ENCODE measurements at places on chromosomes 13 and 19.
A peak's percentile ranks its signal among the peaks of the same experiment; 100 is the strongest.

- DNase-seq: no peak
These were observed 161.5 kb downstream of the DLEU7 start for GRCh38 chr13:50682002-50682401.

GRCh38 chr19:18450021-18450930 lies 12.3 kb upstream of the ISYNA1 start:
- no peak for DNase-seq

GRCh38 chr13:41196620-41197019 lies 2.3 kb upstream of the KBTBD7 start:
- no peak for DNase-seq

DNA sequence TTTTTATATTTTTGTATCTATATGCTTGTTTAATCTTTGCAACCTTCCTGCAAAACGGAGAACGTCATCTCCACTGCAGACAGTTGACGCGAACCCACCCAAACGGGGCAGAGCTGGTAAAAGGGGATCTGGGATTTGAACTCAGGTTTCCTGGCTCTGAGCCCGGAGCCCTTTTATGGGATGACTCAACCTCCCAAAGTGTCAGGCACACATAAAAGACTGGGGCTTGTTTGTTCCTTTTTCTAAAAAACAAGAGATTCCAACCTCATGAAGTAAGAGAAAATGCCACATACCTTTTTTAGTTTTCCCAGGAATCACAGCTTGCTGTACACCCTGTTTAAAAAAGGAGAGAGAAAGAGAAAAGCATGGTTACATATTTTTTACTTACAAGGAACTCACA lies 78.9 kb downstream of the GADD45B start:
- DNase-seq: no peak

DNA sequence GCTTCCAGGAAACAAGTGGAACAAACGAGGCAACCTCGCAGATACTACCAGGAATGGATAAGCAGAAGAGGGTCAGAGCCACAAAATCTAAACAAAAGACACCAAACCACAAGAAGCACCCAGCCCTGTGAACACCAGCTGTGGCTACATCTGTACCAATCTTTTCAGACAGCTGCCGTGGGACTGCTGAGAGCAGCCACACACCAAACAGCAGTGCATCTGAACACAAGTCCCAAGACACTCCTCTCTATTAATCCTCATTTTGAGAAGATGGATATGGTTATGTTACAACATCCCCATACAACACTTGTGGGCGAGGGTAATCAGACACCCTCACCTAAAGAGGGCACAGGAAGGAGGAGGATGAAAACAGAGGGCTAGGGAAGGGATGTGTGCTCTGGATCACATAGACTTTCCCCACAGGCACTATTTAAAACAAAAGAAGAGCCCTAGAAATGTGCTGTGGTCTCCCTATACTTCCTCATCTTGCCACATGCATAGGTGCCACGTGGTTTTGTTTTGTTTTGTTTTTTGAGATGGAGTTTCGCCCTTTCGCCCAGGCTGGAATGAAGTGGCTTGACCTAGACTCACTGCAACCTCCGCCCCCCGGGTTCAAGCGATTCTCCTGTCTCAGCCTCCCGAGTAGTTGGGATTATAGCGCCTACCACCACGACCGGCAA lies 41.6 kb upstream of the ZNF14 start:
- DNase-seq: no peak

DNA sequence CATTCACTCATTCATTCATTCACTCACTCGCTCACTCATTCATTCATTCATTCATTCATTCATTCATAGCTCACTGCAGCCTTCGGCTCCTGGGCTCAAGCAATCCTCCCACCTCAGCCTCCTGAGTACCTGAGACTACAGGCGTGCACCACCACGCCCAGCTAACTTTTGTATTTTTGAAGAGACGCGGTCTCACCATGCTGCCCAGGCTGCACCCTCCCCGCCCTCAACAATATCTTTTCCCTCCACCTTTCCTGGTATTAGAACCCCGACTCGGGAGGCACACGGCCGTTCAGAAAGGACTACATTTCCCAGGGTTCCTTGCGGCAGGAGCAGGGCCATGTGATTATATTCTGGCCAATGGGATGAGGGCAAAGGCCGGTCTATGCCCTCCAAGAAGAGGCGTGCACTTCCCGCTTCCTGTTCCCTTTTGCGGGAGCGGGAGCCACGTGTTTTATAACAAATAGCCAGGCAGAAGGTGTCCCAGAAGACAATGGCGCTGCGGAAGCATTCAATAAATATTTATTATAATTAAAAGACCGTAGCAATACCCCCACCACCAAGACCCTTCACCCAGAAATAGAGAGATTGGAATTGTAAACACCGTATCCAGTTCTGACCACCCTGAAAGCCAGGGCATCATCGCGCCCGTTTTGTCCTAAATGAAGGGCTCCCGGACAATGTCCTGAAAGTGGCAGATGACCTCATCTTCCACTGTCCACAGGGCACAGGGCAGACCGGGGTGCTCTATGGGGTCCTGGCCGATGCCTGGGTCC lies 15.9 kb downstream of the TICAM1 start:
- peak; percentile 84 for DNase-seq

DNA sequence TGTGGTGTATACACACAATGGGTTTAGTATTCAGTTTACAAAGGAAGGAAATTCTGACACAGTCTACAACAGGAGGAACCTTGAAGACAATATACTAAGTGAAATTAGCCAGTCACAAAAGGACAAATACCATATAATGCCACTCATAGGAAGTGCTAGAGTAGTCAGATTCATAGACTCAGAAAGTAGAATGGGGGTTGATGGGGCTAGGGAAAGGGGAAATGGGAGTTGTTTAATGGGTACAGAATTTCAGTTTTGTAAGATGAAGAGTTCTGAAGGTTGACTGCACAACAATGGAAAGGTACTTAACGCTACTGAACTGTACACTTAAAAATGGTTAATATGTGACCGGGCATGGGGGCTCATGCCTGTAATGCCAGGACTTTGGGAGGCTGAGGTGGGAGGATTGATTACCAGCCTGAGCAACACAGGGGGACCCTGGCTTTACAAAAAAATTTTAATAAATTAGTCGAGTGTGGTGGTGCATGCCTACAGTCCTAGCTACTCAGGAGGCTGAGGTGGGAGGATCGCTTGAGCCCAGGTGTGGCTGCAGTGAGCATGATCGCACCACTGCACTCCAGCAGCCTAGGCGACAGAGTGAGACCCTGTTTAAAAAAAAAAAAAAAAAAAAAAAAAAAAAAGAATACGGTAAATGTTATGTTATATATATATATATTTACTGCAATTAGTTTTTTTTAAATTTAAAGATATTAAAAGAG lies 45.0 kb downstream of the SLC15A1 start:
- DNase-seq: no peak

- peak; percentile 84 for DNase-seq
These were observed at the start of gene DCLK1 for GRCh38 chr13:36131222-36131930. TSS of gene DCLK1 (minus strand) at chr13:36131382.

DNA sequence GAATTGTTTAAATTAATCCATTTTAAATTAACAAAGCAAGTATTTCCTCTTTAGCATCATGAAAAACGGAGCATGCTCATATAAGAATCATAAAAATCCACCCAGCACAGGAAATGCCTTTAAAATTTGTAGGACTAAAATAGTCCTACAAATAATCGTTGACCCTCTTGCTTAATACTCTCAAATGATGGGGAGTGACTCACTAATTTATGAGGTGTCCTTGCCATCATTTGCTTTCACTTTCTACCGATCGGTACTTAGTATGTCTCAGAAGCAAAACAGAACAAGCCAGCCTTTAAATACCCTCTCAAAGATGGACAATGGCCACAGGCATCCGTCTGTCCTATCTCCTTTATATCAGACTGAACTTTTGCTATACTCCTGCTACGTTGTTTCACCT lies 97.2 kb downstream of the SUCLA2 start:
- DNase-seq: no peak

GRCh38 chr13:41061914-41062837 lies 867 bp downstream of the WBP4 start:
- no peak for DNase-seq

DNA sequence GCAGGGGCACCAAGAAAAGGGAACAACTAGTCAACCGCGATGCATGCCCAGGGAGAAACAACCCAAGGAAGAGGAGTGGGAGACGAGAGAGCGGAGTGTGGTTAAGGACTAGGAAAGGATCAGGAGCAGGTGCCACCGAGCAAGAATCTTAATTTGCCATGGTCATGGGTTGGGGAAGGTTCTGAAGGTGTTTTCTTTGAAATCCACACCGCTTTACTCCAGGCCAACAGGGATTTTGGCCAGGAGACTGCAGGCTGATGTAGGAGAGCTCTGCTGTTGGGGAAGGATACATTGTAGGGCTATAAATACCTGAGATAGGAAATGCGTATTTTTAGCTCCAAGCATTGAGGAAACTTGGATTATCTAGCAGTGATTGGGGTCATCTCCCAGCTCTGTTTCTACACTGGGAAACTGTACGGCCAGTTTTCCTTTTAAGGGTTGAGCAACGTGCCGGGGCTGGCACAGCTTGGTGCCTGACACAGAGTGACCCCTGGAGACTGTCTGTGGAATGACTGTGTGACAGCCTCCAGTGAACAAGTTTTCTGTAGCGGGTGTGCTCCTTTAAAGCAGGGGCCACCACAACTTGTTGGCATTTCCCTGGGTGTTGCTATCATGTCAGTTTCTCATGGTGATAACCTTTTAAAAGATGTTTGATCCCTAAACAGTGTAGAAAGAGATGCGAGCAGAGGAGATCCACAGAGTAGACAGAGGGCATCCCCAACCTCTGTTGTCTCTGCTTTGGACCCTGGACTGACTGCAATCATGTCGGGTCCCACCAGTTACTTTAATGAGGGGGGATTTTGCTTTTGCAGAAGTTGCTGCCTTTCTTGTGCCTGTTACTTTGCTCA lies 34.3 kb downstream of the ZNF536 start:
- DNase-seq: no peak

DNA sequence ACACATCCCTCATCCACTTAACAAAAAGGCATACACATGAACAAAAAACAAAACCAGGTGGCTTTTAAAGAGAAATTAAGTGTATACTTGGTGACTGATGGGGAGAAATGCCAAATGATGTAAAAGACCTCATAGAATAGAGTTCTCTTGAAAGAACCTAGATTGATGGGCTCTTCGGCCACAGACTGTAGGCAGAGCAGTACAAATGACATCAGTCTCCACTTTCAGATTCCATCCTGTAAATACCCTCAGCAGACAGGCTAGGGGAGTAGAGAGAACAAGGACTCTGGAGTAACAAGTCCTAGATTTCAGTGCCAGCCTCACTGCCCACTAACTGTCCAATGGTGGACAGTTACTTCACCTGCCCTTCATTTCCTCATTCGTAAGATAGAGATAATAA lies 203.8 kb downstream of the MZT1 start:
- no peak for DNase-seq

GRCh38 chr13:51681037-51681678 lies 96.9 kb downstream of the WDFY2 start:
- no peak for DNase-seq

GRCh38 chr13:112711528-112712265 lies 21.9 kb downstream of the ATP11A start:
- no peak for DNase-seq

GRCh38 chr19:7873304-7874075 lies 700 bp downstream of the PRR36 start:
- peak; percentile 65 for DNase-seq

DNA sequence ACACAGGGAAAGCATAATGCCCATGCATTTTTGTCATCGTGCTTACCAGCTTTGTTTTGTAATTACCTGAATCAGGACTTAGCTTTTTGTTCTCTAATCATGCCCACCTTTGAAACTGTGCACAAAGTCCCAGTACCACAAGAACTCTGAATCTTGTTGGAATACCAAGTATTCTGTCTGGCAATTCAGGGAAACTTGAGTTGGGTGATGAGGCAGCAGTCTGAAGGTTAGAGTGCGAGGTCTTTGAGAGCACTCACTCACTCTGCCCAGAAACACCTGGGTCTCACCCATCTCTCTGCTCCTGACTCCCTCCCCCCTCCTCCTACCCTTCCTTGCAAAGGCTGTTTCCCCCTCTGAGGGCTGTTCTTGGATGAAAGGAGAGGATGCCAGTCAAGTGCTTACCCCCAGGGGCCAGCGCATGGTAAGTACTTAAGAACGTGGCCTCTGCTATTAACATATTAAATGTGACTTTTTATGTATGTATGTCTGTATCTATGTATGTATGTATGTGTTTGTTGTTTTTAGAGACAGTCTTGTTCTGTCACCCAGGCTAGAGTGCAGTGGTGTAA lies 22.4 kb downstream of the SIPA1L3 start:
- no peak for DNase-seq

GRCh38 chr13:75869981-75870380 lies 233.9 kb downstream of the LMO7 start:
- no peak for DNase-seq

DNA sequence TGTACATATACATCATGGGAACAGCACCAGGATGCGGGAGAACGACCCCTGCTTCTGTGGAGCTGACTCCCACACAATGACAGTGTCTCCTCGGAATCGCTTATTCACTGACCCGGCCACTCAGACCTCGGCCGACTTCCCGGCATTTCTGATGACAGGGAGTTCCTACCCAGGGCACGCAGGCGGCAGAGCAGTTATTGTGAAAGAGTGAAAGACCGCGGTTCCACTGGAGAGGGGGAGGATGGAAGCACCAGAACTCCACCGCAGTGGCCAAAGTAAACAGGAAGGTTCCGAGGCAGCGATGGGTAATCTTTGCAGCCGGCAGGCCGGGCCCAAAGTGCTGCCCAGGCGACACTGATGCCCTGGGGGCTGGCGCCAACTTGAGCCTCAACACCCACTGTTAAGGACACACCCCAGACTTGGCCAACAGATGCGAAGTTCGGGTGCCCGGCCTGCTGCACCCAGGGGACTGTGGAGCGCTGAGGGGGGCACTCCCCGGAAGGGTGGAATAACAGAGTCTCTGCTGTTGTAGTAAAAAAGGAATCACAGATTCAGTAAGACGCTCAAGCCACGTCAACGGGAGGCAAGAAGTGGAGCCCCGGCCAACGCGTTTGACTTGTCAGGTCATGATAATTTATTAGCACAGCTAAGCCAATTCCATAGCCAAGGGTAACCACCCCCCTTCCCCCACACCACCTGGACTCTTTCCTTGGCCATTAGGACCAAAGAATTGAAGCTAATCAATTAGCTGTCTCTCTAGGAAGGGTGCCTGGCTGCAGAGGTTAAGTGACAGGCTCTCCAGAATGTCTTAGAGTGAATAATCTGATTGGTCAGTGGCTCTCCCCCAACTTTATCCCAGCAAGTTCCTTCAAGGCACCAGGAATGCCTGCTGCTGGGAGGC lies 5.8 kb downstream of the MLLT1 start:
- no peak for DNase-seq

GRCh38 chr19:17254636-17255035 lies 8.9 kb upstream of the NR2F6 start:
- no peak for DNase-seq

- DNase-seq: no peak
These were observed 133.0 kb upstream of the TRPC4 start for GRCh38 chr13:38002606-38003005.

GRCh38 chr13:70568571-70568970 lies 460.3 kb upstream of the KLHL1 start:
- DNase-seq: no peak

- DNase-seq: no peak
These were observed 360.0 kb upstream of the SLITRK5 start for GRCh38 chr13:87311165-87311564.

DNA sequence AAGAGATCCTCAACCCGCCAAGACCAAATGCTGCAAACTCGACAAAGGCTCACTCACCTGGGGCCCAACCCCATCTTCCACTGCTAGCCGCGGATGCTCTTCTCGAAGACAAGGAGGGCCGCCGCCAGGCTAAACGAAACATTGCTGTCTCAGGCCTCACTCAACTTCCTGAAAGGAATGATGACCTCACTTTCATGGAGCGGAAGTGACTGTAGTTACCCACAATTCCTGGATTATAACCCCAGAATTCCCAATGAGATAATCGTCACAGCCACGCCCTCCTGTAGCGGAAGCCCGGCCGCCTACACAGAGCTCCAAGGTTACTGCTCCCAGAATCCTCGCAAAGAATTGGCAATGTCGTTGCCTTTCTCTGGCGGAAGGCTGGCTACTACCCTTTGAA lies 10.5 kb upstream of the ZNF112 start:
- DNase-seq: no peak

Data from left forelimb (tissue), 1 donor.